ENCODE measurements at places on chromosomes 4 and X.

DNA sequence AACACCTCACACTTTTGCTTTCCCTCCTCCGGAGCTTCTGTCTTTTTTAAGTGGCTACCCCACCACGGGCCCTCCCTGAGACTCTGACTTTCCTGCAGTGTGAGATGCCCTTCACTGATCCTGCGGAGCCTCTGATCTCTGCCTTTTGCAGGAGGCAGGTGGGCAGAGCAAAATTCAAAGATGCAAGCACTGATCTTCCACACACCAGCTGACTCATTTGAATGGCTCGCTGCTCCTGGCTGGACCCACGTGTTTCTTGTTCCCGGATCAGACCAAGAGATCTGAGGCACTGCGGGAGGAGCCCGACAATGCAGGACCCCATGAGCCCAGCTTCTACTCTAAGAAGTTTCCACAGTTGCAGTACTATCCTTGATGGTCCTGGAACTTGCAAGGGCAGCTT lies 1607.9 kb upstream of the TENM3 start:
- peak; percentile 5 for DNase-seq

- no peak for DNase-seq
Observed at GRCh38 chr4:40995850-40996249, 218.5 kb downstream of the APBB2 start.

DNA sequence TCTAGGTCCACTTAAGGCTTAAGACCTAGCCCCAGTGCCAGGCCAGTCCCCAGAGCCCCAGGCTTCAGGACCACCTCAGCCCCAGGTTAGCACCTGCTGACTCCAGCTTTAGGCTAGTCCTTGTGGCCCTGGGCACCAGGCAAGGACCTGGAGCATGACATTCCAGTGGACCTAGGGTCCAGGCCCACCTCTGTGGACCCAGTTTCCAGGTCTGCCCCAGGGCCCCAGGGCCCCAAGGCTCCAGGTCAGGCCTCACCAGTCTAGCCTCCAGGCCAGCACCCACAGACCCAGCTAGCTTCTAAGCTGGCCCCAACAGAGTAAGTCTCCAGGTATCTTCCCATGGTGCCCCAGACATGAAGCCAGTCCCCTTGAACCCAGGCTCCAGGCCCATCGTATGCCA lies 97.5 kb downstream of the QRFPR start:
- no peak for DNase-seq

GRCh38 chr4:94208918-94209317 lies 1.3 kb downstream of the SMARCAD1 start:
- no peak for DNase-seq

- DNase-seq = no peak
Observed at GRCh38 chrX:34687095-34687494, 30.0 kb upstream of the TMEM47 start.

DNA sequence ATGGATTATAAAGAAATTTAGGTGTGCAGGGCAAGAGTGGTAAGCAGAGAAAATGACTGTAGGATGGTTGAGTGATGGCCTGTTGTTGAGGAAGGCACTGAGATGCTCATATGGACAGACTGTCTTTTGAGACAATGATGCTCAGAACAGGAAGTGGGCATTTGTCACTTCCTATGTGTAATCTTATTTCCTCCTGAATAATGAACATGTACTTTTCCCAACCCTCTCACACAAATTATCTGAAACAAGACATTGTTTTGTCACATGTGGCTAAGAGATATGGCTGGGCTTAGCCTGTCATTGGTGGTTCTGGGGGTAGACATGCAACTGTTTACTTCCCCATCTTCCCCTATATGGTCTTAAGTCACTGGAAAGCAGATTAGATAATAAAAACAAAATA lies 240.5 kb downstream of the CFAP47 start:
- DNase-seq = no peak

DNA sequence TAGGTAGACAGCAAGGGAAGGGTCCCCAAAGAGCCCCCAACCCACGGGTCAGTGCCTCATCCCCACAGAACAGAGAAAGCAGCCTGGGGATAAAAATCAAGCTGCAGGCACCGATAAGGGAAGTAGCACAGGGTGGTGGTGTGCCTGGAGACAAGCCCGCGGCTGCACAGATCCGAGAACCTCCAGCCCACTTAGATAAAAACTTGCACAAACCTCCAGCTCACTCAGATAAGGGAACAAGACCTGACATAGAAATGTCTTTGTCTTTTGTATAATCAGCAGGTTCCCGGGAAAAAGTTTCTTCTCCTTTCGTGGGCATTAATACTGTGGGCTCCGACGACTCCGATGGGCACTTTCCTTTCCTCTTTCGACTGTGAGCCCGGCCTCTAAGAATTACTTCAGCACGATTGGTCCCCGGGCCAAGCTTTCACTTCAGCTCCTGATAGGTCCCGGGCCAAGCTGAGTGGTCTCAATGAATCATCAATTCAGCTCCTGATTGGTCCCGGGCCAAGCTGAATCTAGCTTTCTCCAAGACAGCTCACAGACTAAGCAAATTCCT lies 32.4 kb downstream of the PRDX4 start:
- DNase-seq = no peak

GRCh38 chrX:10414862-10415261 lies 205.5 kb downstream of the MID1 start:
- DNase-seq = peak; percentile 28

GRCh38 chr4:122542411-122543236 lies 78.2 kb downstream of the IL21 start:
- DNase-seq = no peak

DNA sequence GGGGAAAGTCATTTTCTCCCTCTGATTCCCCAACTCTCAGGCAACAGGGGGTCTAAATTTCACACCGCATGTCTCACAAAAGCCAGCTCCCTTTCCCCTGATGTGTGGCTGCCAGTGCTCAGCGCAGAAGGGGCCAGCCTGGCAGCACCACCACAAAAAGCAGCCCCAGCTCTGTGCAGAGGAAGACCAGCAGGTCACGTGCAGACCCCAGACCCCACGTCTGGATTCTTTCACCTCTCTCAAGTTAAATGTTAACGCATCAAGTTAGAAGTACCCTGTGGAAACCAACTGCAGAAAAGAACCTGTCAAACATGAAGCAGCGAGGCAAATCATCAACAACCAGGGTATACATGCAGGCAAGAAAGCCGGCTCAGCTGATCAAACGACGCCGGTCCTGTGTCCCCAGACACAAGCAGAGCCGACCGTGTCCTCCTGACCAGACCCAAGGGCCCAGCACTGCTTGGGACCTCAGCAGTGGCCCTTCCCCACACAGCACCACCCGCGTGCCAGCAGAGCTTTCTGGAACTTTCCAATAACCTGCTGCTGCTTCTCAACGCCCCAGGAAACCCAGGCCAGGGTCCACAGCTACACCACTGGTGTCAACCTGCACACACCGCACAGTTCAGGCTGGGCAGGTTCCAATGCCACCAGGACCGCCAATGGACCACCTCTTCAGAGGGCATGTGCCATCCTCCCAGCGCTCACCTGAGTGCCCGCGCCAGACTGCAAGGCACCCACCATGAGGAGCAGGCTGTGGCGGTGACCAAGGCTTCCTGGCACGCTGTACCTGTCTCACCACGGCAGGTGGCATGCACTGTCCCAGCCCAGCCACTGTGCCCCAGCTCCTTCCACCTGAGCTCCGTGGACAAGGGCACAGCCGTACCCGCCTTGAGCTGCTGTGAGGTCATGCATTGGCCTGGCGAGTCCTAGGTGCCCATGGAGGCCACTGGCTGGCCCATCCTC lies 4.0 kb downstream of the LRPAP1 start:
- DNase-seq = no peak

GRCh38 chr4:113732967-113733527 lies 28.5 kb downstream of the CAMK2D start:
- DNase-seq = no peak

GRCh38 chr4:94076498-94076897 lies 131.2 kb upstream of the SMARCAD1 start:
- DNase-seq = no peak

- no peak for DNase-seq
Observed at GRCh38 chr4:123120473-123120872, 198.1 kb upstream of the NUDT6 start.

GRCh38 chr4:106486533-106486932 lies 118.0 kb upstream of the GIMD1 start:
- no peak for DNase-seq

DNA sequence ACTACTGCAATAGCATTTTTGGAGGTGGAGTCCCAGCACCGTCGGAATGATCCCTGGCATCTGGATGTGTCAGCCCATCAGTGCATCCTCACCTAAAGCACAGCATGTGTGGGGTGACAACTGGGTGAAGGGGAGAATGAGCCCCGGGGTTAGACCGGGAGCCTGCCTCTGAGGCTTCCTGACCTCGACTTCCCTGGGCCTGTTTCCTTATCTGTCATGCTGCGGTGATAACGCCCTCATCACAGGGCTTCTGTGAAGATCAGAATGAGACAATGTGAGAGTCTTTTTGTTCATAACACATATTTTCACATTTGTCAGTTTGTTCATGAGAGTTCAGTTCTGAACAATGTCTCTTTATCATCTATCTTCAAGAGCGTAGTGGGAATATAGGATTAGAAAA lies 31.1 kb upstream of the PDLIM3 start:
- DNase-seq = no peak

DNA sequence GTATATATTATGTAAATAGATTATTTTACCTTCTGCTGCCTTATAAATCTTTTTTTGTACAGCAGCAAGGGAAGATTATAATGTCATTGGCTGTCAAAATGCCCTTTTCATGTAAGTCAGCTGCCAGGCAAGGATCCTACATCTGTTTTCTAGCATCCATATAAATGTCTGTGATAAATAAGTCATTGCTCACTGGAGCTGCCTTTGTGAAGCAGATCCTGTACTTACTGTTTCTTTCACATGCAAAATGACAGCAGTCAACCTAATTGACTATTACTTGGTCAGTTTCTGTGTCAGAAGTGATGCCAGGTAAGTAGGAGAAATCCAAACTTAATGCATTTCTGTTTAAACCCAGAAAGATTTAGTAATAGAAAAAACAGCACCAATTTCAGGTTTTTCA lies 620.7 kb downstream of the RPA4 start:
- no peak for DNase-seq

DNA sequence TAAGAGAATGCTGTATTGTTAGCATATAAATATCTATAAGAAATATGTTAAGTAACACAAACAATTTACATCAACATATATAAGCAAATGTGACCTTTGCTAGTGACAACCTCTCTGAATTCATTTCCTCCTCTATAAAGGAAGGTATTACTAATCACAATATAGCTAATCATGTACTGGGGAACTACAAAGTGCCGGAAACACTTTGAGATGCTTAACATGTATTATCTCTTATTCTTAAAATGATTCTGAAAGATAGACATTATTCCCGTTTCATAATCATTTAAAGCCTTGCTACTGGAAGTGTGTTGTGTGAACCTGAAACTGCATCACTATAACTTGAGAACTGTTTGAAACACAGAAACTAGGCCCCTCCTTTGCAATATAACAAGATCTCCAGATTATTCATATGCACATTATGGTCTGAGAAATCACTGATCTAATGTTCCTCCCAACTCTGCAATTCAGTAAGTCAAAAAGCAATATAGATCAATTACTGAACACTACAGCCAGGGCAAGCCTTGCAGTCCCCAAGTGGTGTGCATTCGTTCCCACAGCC lies 54.0 kb downstream of the KLHL8 start:
- no peak for DNase-seq

DNA sequence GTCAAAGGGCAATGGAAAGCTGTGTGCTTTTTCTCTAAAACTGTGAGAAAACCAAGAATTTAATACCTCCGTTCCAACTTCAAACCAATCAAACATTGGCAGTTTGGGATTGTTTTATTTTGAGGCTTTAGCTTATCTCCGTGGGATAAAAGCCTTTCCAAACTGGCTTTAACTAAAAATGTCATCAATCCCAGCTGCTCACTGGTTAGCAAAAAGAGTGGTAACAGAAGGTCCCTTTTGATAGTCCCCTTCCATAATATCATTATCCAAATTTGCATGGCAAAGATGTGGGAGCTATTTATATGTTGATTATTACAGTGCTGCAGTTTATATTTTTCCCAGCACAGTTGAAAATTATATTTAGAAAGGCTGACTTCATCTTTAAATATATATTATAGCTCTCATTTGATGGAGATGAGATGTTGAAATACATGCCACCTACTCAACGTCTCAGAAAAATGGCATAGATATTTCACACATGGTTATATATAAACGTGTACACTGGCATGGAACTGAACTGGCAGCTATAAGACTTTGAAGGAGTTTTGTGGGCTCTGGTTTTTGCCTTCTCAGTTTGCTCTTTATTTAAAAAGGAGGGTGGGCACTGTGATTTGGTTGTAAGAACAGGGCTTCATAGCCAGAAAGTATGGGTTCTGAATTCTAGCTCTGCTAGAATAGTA lies 707.1 kb upstream of the SLIT2 start:
- DNase-seq = no peak

DNA sequence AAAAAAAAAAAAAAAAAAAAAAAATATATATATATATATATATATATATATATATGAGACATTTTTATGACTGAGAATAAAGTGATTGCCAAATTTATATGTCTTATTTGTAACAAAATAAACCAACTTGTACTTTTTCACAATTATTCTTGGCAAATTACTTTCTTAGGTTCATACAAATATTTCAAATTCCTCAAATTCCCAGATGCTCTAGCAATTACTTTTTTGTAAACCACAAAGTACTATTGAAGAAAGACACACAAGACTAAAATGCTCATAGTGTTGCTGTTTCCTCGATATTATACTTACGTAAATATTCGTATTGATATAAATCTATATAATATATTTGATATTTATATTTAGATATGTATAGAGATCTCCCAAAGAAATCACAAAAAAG lies 390.0 kb downstream of the FAT4 start:
- no peak for DNase-seq

All from HTR-8/SVneo (cell line).